ENCODE measurements at places on chromosomes 13 and 19.

DNA sequence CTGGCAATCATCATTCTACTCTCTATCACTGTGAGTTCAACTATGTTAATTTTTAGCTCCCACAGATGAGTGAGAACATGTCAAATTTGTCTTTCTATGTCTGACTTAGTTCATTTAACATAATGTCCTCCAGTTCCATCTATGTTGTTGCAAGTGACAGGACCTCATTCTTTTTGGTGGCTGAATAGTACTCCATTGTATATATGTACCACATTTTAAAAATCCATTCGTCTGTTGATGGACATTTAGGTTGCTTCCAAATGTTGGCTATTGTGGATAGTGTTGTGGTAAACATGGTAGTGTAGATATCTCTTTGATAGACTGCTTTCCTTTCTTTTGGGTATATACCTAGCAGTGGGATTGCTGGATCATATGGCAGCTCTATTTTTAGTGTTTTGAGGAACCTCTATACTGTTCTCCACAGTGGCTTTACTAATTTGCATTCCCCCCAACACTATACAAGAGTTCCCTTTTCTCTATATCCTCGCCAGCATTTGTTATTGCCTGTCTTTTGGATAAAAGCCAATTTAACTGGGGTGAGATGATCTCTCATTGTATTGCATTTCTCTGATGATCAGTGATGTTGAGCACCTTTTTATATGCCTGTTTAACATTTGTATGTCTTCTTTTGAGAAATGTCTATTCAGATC, 124.1 kb downstream of the PCCA start:
- DNase-seq, result no peak

- no peak for DNase-seq
These were observed 7.2 kb downstream of the ZNF552 start for GRCh38 chr19:57807541-57807940.

DNA sequence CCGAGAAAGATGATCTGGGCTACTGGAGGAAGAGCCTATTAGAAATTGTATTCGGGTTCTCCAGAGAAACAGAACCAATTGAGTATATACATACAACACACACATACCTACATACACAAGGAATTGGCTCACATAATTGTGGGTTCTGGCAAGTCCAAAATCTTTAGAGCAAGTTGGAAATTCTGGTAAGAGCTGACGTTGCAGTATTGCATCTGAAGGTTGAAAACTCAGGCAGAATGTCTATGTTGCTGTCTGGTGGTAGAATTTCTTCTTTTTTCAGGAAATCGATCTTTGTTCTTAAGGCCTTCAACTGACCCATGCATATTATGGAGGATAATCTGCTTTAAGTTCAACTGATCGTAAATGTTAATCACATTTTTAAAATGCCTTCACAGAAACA, 15.5 kb upstream of the OLFM4 start:
- DNase-seq, result no peak

DNA sequence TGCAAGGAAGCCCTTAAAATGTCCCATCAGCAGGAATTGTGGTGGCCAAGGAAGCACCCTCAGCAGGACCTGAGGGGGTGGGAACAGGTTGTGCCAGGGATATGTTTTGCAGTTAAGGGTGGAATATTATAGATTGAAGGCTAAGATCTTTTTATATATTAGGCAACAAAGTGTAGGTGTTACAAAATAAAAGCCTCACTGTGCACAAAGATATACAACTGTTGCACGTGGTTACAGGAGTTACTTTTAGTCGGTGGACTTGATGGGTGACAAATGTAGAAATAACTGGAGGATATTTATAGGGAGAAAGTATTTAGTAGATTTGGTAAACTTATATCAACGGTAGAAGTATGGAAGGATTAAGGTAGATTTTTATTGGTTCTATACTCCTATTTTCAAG, 35.1 kb downstream of the TBC1D4 start:
- DNase-seq, result no peak

- DNase-seq, result no peak
These were observed 14.1 kb upstream of the C19orf33 start for GRCh38 chr19:38289955-38290354.

GRCh38 chr13:47069133-47069532, 172.3 kb upstream of the HTR2A start:
- no peak for DNase-seq

DNA sequence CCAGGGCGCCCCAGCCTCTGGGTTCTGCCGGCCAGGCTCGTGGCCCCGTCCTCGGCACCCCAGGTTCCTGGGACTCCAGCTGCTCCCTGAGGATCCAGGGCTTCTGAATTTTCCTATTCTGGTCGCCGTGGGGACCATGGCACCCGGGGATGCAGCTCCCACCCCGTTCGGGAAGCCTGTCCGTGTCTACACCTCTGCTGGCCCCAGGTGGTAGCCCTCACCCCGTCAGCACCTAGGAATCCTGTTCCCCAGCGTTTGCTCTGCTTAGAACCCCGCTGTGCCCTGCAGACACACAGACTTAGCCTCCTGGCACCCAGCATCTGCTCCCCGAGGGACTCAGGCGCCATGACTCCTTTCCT, 960 bp downstream of the PPFIA3 start:
- DNase-seq, result no peak

- DNase-seq, result no peak
These were observed 166.8 kb downstream of the KCTD15 start for GRCh38 chr19:33963514-33963913.

DNA sequence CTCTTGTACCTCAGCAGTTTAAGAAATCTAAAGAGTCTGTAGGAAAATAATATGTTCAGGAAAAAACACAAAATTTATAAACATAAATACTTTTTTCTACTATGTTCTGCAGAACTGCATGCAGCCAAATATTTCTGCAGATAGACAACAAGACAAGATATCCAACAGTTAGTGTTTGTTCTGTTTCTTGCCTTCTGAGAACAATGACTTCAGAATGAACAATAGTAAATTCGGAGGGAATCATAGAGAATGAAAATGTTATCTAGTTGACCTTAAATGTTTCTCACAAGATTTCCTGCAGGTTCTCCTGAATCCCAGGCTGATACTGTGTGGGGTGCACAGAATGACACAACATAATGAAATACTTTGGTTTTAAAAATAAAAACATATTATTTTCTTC, 180.4 kb downstream of the PCDH9 start:
- DNase-seq, result no peak

GRCh38 chr19:49417088-49417487, 6.2 kb downstream of the PTH2 start:
- no peak for DNase-seq

DNA sequence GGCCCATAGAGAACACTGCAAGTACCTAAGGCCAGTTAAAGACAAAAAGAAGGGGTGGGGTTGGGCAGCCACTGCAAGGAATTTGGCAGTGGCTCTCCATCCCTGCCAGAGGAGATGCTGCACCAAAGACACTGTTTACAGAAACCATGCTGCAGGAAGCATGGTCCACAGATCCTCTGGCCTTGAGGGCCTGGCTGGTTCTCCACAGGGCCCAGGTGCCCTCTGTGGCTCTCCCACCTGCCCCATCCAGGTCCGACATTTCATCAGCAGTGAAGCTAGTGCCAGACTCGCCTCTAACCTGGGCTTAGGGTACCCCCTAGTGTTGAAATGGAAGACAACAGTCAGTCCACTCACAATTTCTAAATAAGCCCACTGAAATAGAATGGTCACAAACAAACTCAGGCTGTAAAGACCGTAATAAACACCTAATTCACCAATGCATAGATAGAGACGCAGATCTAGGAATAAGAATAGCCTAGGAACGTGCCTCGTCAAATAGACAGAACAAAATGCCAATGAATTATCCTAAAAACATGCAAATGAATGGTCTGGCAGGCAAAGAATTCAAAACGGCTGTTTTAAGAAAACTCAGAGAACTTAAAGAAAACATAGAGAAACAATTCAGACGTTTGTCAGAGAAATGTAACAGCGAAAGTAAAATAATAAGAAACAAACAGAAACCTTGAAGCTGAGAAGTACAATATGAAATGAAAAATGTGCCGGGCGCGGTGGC, 23.3 kb downstream of the LYPD4 start:
- DNase-seq, result no peak

DNA sequence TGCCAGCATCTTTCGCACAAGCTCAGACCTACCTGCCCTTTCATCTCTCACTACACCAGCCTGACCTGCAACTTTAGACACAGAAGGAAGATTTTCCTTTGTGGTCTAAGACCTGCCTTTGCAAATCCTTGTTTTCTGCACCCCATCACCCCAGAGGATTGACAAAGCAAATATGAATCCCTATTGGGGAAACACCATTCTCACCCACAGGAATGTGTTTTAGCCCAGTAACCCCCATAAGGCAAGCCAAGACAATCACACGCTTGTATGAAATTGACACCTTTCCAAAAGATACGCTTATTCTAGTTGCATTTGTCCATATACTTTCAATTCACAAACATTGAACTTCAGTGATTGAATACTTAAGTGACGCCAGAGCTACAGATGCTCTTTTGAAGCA, 55.7 kb downstream of the SPATA13 start:
- DNase-seq, result no peak

GRCh38 chr19:38321646-38322196, 2.1 kb downstream of the KCNK6 start:
- no peak for DNase-seq

- no peak for DNase-seq
These were observed 258.2 kb upstream of the STARD13 start for GRCh38 chr13:33543631-33544265.

DNA sequence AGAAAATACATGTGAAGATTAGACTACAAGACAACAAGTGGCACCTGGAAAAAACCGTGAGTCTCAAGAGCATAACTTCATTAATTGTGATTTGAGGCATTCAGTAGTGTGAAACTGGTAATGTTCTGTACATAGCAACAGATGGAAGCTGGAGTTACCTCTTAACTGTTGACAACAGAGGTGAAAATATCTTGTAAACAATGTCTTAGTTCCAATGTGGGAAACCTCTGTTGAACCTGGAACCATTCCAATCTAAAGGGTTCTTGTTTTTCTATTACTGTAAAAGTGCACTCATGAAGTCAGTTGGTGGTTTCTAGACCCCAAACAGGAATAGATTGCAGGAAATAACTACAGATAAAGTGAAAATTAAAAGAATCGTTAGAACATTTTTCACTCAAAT, 728.4 kb downstream of the SLITRK1 start:
- DNase-seq, result no peak

- DNase-seq, result no peak
These were observed 1363.5 kb upstream of the PCDH20 start for GRCh38 chr13:62779161-62779560.

GRCh38 chr13:54241719-54242118, 1213.1 kb downstream of the OLFM4 start:
- DNase-seq, result no peak

DNA sequence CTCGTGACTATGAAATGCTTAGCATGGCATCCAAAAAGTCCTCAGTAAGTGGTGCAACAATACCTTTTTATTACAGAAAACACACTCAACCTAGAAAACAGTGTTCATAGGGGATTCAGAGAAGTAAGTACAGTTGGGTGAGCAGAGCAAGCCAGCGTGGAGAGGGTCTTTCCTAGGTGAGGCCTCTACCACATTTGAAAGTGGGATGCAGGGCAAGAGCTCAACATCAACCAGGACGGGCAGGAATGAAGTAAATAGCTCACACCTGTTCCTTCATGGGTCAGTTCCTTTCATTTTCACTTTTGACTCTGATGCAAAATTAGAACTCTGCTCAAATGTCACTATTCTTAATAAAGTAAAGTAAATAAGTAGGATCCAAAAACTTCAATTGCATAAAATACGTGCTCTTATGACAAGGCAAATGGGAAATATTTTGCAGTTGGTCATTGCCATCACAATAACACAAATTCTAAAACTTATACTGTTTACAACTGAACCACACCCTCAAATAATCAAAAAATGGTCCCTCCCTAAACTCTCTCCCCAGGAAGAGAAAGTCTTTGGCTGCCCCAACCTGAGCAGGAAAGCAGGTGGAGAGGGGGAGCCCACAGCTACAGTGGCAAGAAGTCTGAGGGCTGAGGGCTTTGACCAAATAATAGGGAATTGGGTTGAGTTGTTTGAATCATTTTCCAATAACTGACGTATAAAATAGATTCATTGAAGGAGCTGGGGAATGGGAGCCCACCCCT, 20.2 kb downstream of the CHAMP1 start:
- no peak for DNase-seq

DNA sequence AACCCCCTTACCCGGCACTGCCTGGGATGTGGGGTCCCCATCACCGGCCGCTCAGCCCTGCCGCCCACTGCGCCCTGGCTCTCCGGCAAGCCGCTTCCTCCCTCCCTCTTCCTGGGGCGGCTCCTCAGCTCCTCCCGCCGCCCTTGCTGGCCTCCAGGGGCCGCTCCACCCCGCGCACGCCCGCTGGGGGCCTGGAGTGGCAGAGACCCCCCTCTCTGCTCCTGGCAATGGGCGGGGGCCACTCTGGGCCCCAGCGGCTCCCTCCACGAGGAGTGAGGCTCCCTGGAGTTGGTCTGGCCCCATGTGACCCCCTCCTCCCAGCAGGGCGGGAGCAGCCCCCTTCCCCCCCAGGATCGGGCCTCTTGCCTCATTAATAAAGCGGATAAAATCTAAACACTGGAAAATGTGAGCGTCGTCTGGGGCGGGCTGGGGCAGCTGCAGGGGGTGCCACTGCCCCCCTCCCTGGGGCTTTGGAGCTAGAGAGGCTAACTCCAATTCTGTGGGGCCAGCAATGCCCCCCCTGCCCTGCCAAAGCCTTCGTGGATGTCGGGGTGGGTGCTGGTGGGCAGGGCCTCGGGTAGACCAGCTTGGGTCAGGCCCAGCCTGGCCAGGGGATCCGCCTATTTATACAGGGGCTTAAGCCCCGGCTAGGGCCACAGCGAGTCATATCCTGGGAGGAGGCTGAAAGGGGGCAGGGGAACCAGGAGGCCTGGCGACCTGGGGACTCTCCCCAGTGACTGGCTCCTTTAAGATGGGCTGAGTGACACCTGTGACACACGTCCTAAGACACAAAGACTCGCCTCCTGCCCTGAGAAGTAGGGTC, at the start of gene PTGER1:
TSS of gene PTGER1 (minus strand) at position 104 of the 823 bp plus-strand sequence. CDS start 1,034 bp downstream, outside the sequence.
- no peak for DNase-seq

- DNase-seq, result no peak
These were observed 4.1 kb downstream of the KLK2 start for GRCh38 chr19:50877338-50877737.

DNA sequence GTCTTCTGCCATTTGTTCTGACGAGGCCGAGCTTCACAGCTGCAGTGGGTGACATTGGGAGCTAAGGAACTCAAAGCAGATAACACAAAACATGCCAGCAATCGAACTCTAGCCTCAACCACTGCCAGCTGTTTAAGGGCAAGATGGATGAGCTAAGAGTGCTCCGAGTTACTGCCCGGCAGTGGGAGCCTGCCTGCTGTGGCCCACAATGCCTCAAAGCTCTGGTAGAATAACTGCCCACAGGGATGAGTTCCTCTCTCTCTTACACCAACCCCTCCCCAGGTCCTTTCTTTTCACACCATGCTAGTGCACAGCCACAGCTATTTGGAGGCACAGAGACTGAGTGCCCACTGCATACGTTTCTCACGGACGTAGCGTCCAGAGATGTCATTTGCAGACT, 330.5 kb downstream of the FGF9 start:
- no peak for DNase-seq

- DNase-seq, result no peak
These were observed 4.1 kb downstream of the ARHGEF1 start for GRCh38 chr19:41886761-41887710.

GRCh38 chr13:104632736-104633135, 1566.5 kb upstream of the SLC10A2 start:
- no peak for DNase-seq

Data from NCI-H1048 (cell line).